ENCODE measurements at places on chromosomes 13 and 19.

DNA sequence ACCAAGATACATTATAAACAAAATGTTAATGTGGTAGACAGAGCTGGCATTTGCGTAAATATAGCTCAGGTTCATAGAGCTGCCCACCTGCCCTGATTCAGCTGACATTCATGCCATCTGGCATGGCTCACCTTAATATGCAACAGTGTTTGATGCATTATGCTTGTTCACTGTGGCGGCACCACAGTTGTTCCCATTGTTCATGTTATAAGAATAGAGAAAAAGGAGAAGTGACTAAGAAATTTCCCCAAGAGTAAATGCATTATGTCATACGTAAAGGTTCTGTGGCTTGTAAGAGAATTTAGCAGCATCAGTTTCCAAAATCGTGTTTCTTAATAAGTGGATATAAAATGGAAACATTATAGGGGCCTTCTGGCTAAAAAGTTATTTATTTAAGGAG, 4.5 kb downstream of the CCNA1 start:
- DNase-seq, result peak; percentile 64

DNA sequence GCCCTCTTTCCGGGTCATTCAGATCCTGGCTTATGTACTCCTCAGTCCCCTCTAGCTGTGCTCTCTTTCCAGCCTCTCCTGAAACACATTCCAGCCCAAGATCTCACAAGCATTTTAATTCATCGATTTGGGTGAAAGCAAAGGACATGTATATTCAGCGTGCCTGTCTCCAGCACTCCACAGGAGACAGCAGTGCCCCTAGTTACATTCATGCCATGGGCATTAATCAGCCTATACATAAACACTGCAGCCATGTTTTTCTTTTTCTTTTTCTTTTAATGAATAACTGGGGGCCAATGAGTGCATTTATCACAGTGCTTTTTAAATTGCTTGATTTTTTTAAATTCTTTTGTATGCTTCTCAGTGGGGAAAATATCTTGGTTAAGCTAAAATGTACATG, 199.1 kb downstream of the DCT start:
- DNase-seq, result no peak

GRCh38 chr19:35458731-35459391, 10.8 kb downstream of the FFAR2 start:
- peak; percentile 74 for DNase-seq

DNA sequence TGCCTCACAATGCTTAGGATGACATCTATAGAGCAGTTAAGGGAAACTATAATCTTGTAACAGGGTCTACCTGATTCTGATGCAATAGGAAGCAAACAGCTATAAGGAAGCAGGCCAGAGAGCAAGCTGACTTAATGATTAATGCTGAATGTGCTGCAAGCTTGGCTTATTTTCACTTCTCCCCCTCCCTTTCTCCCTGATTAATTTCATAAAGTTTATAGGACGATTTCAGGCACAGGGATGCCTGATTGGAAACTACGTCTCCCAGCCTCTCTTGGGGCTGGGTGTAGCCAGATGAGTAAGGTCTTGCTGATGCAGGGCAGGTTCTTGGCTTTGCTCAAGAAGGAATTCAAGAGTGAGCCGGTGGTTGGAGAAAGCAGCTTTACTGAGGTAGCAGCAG, 82.8 kb upstream of the MRI1 start:
- no peak for DNase-seq

GRCh38 chr13:63425131-63425530, 2009.5 kb upstream of the PCDH20 start:
- no peak for DNase-seq

- DNase-seq, result no peak
Observed at GRCh38 chr19:543910-544608, at the start of gene GZMM. GZMM (plus strand) TSS chr19:544053; CDS start chr19:544072, 19 bp downstream.

DNA sequence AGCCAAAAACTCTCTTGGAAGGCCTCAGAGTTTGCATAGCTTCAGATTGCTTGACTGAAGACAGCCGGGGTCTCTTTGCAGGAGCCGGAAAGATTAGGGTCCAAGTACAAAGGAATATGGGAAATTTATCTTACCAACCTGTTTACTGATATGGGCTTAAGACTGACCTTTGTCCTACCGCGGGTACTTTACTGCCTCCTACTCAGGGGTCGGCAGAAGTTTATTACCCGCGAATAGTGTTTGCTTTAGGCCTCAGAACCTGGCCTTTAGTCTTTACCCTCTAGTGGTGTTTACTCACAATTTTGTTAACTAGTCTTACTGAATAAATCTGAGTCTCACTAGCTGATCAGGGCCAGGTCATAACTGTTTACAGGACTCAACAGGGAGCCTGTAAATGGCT, 765.4 kb upstream of the SPRY2 start:
- no peak for DNase-seq

DNA sequence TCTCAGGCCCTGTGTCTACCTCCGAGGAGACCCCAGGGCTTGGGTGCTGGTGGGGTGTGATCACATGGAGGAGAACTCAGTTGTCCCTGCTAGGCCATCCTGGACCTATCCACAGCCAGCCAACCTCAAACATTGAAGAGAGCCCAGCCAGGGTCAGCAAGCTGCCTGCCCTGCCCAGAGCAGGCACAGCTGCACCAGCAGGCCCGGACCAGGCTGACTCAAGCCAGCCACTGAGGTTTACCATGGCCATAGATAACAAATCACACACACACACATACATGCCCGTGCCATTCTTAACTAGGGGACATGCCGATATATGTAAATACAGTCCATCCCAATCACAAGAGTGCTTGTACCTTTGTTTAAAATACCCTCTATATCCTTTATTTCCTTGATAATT, 8.1 kb downstream of the ARHGEF7 start:
- DNase-seq, result no peak

GRCh38 chr13:71546881-71547280, 320.1 kb downstream of the DACH1 start:
- no peak for DNase-seq

DNA sequence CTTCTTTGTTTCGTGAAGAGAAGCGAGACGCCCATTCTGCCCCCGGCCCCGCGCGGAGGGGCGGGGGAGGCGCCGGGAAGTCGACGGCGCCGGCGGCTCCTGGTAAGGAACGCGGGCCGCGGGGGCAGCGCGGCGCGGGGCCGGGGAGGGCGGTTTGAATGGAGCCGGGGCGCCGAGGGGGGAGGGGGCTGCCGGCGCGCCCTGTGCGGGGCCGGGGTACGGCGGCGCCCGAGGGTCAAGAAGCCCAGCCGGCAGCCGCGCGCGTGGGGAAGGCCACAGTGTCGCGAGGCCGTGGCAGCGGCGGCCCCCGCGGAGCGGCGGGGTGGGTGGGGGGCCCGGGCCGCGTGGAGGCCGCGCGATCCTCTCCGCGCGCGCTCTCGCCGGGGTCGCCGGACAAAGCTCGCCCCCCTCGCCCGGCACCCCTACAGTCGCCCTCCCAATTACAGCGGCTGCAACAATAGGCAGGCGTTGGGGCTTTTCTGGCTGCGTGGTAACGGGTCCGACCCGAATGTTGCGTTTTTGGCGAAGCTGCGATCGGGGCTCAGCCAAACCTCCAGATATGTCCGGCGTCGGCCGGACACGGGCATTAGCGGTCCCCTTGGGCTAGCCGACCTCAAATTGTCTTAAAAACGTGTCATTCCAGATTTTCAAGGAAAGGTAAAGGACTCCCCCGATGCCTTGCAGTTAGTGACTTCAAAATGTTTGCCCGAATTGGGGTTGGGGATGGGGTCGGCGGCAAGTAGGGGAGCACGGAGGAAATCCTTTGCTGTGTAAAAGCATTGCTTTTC, 437 bp downstream of the SMARCA4 start:
- peak; percentile 31 for DNase-seq

DNA sequence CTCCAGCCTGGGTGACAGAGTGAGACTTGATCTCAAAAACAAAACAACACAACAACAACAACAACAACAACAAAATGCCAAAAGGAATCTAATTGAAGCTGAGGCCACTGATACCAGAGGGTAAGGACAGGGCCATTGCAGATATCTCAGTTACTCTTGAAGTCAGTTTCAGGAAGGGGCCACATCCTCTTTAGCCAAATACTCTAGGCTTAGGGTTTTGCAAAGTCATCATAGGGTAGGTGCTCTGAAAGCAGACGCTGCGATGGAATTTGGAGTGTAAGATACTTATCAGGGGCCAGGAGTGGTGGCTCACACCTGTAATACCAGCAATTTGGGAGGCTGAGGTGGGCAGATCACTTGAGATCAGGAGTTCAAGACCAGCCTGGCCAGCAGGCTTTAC, 46.6 kb upstream of the UBAC2 start:
- DNase-seq, result no peak

DNA sequence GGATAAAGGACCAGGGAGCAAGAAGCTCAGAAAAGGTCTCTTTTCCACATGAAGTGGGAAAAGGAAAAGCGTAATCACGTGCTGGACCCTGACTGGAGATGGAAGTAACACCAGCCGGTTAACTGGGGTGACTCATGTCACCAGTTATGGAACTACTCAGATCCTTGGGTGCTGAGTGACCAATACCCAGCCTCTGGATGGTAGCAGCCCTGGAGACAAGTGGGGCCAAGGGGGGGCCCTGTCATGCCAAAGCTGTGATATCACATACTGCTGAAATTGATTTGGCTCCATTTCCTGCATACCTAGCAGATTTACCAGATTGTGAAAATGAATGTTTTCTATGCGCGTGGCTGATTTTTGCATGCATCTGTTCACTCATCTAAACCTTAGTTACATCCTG, 158.9 kb downstream of the ZIC5 start:
- no peak for DNase-seq
